Caki2 (cell line): ENCODE measurements at places on chromosomes 2 and 18. TPM values are rescaled to one million over a fixed set of nuclear protein-coding genes. Genes with fewer than 3 reads are reported as not detected.
A peak's percentile ranks its signal among the peaks of the same experiment; 100 is the strongest.

GRCh38 chr18:76943542-76944339 lies 121.4 kb downstream of the ZNF236 start:
- DNase-seq, result no peak

GRCh38 chr18:68676913-68677312 lies 38.0 kb downstream of the TMX3 start:
- DNase-seq, result no peak

- no peak for DNase-seq
Measured at GRCh38 chr2:51158251-51158650, 126.3 kb upstream of the NRXN1 start.

DNA sequence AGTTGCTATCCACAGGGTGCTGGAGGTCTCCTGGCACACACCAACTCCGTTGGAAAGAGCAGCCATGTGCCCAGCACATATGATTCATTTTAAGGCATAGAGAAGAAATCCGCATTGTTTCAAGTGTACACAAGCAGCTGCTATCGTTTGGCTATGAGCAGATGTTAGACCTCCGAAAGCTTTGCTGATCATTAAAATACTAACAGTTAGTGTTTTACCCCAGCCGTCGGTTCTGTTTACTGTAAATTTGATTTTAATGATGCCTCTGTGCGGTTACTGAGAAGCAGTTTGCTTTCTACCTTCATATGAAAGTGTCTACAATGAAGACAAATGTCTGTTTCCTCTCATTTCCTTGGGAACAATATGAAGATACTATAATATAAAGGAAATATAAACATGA lies 154.9 kb downstream of the PTGR3 start:
- no peak for DNase-seq

DNA sequence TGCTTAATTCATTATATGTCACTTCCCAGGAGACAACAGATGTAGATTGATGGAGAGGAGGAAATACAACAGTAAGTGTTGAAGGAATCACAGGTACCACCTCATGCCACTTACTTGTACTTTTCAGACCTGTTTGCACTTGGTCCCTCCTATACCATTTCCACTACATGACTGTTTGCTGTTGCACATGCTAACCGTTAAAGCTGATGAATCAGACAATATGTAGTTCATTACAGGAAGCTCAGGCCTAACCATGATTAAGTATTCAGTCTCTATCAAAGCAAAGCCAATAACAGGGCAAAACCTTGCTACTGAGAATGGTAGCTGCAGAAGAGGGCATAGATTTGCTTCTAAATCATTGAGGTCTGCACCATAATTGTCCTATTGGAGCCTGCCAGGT lies 30.2 kb upstream of the GRP start:
- DNase-seq, result no peak

GRCh38 chr2:134140251-134140661 lies 113.6 kb upstream of the MGAT5 start:
- peak; percentile 19 for DNase-seq

GRCh38 chr2:115414466-115414865 lies 972.0 kb downstream of the DPP10 start:
- no peak for DNase-seq

DNA sequence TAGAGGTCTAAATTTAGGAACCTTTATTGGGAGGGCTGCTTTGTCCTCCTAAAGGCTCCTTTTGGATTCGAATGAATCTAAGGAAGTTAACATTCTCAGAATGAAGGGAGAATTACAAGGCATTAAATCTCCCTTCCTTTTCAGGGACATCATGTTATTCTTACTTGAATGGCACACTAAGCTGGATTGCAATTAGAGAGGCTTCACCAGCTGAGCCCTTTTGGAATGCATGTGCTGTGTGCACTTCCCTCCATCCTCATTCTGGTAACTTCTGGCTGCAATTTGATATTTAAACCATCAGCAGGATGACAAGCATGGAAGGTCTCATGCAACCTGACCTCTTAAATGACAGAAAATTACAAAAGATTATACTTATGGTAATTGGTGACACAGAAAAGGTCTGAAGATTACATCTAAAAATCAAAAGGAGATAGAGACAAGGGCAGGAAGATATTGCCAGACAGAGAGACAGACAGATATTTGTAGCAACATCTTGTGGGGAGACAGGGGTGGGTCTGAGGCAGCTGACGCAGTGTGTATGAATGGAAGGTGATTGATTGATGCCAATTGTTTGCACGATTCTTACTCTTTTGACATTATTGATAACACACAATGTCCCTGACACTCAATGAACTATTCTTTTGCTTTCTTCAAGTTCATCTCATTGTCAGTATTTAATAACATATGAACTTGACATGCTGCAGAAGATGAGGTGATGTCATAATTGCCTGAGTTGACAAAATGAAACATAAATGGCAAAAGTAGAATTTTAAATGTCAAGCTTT lies 570.8 kb upstream of the GYPC start:
- DNase-seq, result no peak

DNA sequence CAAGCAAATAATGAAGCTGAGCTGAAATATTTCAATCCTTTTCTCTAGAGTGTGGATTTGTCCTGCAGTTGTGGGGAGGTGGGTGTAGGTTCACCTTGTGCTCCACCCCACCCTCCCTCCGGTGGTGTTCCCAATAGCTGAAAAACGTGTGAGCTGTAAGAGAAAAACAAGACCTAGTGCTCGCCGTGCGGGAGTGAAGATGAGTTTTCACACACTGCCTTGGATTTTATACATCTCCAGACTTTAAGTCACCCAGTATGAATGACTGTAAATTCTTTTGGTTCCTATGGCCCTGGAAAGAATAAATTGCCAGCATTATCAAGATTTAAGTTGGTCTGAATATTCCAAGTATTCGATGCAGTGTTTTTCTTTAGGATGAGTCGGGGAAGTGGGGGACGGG lies 1.9 kb upstream of the SOX11 start:
- no peak for DNase-seq

GRCh38 chr18:14914121-14914520 lies 166.1 kb downstream of the ANKRD30B start:
- DNase-seq, result no peak

DNA sequence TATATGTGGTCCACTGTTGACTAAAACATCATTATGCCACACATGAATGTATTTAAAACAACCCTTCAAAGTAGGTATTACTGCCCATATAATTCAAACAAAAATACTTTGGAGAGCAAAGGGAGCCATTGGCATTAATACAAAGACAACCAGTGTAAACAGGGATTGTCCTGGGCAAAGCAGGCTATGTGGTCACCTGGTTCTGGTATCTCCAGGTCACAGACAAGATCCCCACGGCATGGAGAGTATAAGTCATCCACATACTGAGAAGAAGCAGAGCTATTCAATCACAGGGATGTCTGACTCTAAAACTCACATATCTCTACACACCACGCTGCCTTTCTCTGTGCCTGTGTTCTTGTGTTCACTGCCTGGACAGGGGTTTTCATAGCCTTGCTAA lies 81.4 kb upstream of the BZW1 start:
- no peak for DNase-seq

GRCh38 chr2:45964906-45965305 lies 313.4 kb downstream of the PRKCE start:
- DNase-seq, result no peak

GRCh38 chr2:216404010-216404618 lies 8.2 kb upstream of the SMARCAL1 start:
- DNase-seq, result no peak

GRCh38 chr2:216215658-216216390 lies 106.7 kb downstream of the XRCC5 start:
- no peak for DNase-seq

- no peak for DNase-seq
Measured at GRCh38 chr2:43068631-43069517, 157.5 kb downstream of the ZFP36L2 start.

GRCh38 chr2:120634533-120634932 lies 101.1 kb upstream of the GLI2 start:
- DNase-seq, result no peak

DNA sequence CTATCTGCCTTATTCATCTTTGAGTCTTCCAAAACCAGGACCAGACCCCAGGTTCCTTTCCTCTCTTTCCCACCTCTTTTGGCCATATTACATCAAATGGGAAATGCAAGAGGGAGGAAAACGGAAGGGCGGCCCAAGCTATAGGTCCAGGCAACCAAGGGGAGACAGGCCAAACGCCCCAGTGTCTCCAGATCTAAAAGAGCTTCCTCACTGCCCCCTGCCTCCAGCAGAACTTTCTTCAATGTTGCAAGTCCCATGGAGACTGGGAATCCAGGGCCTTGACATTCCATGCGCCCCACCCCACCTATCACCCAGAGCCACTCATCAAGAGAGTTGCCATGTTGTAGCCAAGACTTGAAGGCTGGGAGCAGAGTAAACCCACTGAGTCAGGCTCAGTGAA lies 15.4 kb downstream of the TNS1 start:
- DNase-seq, result no peak

DNA sequence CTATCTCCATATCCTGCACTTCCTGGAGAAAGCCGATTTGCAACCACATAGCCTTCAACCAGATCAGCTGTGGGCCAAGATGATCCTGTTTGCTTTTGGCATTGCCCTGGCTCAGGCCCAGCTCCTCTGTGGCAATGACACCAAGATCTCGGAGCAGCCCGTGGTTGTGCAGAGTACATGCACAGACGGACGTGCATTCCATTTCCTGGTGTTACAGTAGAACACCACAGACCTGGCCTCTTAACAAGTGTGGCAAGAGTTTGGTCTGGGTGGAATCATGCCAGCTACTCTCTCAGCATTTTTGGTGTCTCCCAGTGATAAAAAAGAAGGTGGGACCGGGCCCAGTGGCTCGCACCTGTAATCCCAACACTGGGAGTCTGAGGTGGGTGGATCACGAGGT lies 20.0 kb downstream of the MALT1 start:
- peak; percentile 59 for DNase-seq

GRCh38 chr18:8799596-8800441 lies 94.5 kb downstream of the MTCL1 start:
- no peak for DNase-seq

DNA sequence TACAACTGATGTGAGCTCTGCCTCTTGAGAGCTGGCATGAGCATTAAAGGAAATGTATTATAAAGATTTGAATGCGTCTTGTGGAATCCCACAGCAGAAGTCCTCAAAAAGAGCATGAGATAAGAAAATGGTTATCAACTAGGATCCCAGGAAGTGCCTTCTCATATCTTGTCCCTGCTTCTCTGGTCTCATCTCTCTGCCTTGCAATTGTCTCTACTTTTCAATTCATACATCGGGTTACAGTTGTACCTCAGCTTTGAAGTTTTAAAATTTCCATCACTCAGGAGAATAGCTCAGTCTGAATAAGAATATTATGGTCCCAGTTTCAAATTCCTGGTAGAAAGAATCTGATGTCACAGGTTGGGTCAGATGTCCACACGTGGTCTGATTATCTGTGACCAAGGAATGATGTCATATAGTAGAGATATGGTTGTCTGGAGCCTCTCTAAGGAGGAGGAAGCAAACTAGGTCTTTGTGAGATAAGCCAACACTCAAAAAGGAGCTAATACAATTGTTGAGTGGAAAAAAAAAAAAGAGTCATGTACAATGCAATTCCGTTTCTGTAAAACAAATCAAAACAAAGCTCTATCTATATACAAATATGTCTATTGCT lies 21.7 kb upstream of the CCDC88A start:
- DNase-seq, result no peak

DNA sequence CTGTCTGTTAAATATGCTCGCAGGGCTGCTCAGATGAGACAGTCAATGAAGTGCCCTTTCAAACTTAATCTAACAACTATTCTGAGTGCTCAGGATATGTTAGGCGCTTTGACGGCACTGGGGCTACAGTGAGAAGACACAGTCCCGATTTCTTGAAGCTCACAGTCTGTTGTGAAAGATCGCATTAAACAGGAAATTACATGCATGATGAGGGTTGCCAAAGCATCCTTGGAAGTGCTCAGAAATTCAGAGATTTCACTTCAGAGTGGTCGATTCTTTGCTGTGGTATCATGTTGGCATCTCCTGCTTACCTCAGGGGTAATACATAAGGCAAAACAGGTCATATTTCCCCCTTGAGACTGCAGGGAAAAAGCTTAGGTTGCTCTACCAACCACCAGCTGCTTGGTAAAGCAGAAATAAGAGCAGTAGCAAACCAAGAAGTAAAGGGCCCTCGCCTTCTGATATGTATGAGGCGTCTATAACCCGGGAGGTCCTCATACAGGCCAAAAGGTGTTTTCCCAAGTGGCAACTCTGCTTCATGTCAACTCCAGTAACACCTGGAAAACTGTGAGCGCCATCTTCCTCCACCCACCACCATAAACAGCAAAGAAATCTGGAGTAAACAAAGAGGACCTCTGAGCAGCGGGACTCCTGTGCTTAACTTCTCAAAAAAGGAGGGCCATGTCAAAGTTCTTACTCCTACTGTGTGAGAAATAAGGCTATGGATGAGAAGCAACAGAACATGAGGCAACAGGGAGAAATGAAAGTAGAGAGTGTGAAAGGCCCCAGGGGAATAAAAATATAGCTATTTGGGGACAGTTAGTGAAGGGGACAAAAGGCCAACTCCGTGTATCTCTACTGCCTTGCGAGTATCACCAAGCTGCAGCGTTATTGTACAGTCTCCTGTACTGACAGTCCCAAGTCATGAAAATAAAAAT lies 79.3 kb downstream of the CLHC1 start:
- DNase-seq, result no peak

- no peak for DNase-seq
Measured at GRCh38 chr2:130882111-130882690, 45.5 kb downstream of the ARHGEF4 start.

DNA sequence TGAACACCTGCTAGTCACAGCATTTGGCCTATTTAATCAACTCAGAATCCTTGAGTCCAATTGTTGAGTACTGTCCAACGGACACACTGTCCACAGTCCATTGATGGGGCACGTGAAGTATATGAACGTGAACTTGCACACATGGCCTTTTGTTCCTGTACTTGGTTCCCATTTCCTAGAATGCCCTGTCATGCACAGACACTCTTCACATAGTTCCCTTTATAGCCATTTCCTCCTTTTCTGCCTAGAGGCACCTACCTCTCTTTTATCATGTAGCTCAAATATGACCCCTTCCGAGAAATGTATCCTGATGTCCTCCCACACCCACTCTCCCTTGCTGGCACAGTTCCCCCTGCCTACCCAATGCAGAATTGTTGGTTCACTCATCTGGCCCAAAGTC lies 8.7 kb upstream of the CRYGA start:
- no peak for DNase-seq

- no peak for DNase-seq
Measured at GRCh38 chr2:15278296-15278695, 282.8 kb downstream of the NBAS start.

- DNase-seq, result no peak
Measured at GRCh38 chr2:184692141-184692734, 93.9 kb downstream of the ZNF804A start.

- DNase-seq, result no peak
Measured at GRCh38 chr2:80298954-80299353, 5.6 kb downstream of the LRRTM1 start.

The GPBAR1 gene
- 0.12 TPM in 1 of 2 replicates, not detected in the other for total RNA-seq

The LDAH gene
- 26.3 and 36.3 TPM in 2 replicates for total RNA-seq

The TSN gene
- total RNA-seq, result 20.6 and 32.8 TPM in 2 replicates

The TMEFF2 gene
- not detected in 2 replicates for total RNA-seq

The ALPG gene
- not detected in 2 replicates for total RNA-seq

The ST8SIA5 gene
- not detected in 2 replicates for total RNA-seq

The LIPG gene
- 4.5 and 6.1 TPM in 2 replicates for total RNA-seq

The SLC5A7 gene
- not detected in 2 replicates for total RNA-seq

The FTCDNL1 gene
- total RNA-seq, result 13.7 and 26.6 TPM in 2 replicates

The ANKRD30B gene
- total RNA-seq, result not detected in 2 replicates

The GPR75 gene
- total RNA-seq, result not detected in 2 replicates

The C2orf72 gene
- 12.8 and 21.5 TPM in 2 replicates for total RNA-seq

The OXER1 gene
- not detected in 2 replicates for total RNA-seq

The HRH4 gene
- total RNA-seq, result not detected in 2 replicates

The CYP27C1 gene
- total RNA-seq, result 2.9 and 3.0 TPM in 2 replicates
